ENCODE measurements at places on chromosomes 16 and 17.

GRCh38 chr16:78227855-78228254, 128.4 kb downstream of the WWOX start:
- DNase-seq: peak; percentile 67

DNA sequence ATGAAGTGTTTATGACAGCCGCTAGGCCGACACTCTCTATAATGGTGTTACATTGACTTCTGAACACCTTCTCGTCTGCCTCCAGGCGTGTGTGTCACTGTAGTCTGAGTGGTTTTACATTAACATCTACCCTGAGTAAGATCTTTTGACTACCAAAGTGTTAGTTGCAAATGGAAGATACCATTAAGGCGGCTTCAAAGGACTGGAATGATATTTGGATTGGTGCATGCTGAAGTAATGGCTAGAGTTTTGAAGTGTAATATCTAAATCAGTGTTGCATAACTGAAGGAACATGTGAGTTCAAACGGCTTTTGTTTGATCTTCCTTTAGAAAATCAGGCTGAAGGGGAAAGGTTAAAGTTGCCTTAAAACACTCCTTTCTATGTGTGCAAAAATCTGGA, 52.2 kb downstream of the BCAS3 start:
- DNase-seq: no peak

DNA sequence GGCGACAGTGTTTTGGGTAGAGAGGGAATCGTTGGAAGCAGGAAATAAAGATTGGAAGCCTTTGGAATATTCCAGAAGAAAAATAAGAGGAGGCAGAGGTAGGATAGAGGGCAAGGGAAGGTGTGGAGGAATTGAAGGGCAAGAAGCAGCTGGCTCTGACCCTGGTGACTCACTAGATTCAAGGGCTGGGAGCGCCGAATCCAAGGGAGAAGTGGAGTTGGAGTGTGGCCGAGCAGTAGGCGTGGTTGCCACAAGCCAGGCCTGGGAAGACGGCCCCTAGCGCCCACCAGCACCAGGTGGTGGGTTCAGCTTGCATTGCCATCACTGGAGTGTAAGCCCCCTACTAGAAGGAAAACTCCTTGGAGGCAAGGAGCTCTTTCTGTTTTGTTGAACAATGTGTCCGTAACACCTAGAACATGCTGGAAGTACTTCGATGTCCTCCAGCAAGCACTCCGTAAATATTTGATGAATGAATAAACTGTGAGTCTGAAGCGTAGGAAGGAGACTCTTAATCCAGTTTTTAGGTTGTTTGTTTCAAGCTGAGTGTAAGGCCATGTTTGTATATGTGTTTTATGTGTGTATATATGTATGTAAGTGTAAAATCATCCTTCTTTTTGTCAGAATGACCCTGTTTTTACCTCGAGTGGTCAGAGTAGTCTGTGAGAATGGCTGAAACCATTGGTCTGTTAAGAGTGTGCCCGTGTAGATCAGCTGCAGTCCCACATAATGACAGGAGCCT, 139.5 kb downstream of the CMIP start:
- no peak for DNase-seq

DNA sequence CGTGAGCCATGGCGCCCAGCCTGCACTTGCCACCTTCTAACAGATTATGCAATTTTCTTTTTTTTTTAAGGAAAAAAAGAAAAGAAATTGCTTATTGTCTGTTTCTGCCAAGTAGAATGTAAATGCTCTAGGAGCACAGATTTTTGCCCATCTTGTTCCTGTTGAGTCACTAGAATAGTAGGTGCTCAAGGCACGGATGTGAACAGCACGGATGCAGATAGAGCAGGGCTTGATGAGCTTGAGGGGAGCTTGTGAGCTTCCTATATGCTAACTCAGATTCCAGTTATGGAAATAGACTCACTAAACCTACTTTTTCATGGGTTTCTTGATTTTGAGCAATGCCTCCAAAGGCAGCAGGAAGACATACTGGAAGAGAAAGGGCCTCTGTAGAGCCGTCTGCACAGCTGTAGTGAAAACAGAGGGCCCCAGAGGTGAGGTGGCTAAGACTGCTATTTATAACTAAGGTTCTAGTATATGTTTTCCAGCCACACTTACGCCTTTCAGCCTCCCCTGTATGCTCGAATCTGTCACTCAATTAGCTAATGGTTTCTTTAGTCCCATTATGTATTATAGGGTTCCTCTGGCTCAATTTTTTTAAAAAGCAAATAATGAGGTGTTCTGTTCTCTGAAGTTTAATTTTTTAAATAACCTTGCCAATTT, 72.8 kb downstream of the WWP2 start:
- DNase-seq: peak; percentile 5

- no peak for DNase-seq
Measured at GRCh38 chr17:82862737-82863382, 23.0 kb upstream of the ZNF750 start.

DNA sequence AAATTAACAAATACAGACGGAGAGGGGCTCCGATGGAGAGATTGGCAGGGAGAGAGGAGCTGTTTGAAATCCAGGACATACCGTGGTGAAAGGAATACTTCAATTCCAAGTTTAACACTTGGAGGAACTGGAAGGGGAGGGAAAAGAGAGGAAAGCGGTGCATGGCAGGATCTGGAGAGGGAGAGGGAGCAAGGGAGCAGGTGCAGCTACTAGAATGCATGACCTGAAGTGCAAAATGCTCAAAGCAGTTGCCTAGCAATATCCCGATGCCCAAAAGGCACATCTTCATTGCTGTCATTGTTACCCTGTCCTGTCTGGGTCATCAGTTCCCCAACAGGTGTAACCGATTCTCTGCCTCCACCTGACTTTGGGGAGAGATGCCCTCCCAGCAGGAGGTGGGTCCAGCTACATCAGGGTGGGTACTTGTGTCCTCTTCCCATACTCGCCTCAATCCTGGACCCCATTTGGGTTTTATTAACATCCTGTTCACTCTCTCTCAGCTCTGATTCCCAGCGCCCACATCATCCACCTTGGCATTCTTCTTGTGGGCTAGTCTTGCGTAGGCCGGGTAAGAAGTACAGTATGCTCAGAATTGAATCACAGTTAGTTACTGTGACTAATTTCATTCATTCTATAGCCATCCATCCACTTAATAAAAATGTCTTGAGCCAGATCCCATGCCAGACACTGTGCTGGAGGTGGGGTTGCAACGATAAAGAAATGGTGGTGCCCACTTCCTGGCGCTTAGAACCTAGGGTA, 37.4 kb upstream of the EMP2 start:
- no peak for DNase-seq

DNA sequence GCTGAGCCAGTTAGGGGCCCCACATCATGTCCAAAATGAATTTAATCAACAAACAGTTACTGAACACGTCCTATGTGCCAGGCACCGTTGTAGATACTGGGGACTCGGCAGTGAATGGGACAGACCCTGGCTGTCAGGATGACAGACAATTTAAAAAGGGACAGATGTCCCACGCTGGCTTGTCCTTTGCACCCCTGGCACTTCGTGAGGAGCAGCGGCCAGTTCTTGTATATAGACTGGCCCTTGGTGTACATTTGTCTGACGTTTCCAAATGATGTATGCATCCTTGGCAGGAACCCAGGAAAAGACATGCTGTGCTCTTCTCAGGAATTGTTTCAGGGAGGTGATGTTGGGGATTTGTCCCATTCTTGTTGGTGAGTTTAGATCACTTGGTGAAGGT, 21.1 kb downstream of the IL4R start:
- DNase-seq: no peak

DNA sequence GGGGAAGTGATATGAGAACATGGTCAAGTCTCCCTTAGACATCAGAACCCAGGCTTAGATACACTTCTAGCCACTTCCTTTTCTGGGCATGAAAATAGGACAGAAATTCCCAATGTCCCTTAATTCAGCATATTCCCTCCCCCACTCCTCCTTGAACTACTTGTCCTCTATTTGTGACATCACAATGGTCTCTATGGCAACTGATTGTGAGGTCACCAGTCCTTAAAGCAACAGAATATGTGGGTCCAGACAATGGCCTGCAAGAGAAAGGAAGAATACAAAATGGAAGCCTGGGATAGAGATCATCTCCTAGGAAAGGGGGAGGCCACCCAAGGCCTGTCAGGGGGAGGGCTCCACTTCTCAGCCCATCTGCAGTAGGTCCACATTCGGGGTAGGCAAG, 6.7 kb upstream of the SEZ6 start:
- DNase-seq: no peak

DNA sequence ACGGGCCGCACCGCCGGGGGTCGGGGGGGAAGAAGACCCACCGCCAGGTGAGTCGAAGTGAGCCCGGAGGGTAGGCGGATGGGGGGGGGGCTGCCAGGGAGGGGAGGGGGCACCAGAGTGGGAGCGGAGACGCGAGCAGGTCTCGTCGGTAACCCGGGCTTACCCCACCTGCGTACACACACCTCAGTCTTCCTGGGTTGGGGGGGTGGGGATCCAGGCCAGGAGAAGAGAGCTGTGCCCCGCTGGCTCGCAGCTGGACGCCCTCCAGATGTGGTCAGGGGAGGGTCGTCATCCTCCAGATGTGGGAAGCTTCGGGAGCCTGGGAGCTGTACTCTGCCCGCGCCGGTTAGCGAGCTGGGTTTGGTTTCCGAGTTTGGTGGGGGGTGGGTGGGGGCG, 1.2 kb downstream of the CACNA1G start:
- DNase-seq: no peak

DNA sequence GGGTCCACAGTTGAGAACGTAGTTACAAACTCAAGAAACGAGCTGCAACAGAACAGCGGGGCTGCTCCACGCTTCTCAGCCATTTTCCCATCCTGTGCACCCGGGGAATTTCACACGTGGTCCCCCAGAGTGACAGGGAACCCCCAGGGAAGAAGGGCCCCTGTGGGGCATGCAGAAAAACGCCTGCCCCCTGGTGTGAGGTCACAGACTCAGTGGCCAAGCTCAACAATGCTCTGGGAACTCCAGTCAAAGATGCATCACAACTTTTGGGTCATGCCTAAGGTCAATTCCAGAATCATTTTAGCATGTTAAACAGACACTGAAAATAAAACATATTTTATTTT, 115.4 kb downstream of the ZNF778 start:
- no peak for DNase-seq

- no peak for DNase-seq
Measured at GRCh38 chr17:80265205-80266068, 4.8 kb downstream of the RNF213 start.

DNA sequence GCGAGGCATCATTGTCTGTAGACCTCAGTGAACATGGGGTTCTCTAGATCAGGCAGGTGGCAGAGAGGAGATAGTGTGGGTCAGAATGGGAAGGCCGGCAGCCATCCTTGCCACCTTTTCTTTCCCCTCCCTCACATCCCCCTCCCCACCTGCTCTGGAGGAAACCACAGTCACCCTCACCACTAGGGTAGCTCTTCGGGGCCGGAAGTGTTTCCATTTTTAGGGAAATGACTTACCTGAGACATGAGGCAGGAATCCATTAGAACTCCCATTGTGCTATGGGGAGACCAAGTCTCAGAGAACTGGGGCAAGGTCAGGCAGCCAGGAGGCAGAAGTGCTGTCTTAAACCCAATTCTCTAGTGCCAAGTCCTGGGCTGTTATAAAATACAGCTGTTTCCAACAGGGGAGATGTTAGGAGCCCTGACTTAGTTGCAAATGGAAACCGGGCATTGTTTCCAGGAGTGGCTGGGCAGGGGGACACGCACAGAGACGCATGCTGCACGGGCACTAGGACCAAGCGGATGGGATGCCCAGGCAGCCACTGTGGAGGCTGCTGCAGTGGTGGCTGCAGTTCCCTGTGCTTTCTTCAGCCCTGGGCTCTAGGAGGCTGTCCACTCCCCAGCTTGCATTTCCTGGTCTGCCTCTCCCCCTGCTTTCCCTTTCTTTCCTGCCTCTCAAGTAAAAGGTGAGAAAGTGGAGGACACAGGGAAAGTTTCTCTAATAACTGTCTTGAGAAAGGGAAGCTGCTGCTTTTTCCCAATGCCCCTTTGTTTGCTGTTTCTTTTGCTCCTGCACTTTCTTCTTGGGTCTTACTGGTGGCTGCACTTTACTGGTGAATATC, 2.8 kb downstream of the HAS3 start:
- no peak for DNase-seq

- peak; percentile 82 for DNase-seq
Measured at GRCh38 chr17:73284354-73284753, 22.7 kb upstream of the CPSF4L start.

DNA sequence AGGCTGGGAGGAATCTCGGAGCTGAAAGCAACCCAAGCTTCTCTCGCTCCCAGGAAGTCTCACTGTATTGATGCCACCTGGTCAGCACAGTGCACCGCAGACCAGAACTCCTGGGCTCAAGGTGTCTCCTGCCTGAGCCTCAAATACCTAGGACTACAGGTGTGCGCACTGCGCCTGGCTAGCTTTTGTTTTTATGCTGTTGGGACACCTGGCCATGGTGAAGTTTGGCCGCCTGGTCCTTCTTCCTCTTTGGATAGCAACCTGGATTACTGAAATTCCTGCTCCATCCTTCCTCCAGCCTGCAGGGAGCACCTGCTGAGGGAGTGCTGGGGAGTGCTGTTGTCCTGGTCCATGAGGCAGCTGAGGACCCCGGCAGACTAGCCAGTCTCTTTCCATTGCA, 56.6 kb downstream of the COTL1 start:
- no peak for DNase-seq

GRCh38 chr17:9432134-9432885, 143.3 kb downstream of the STX8 start:
- DNase-seq: no peak

DNA sequence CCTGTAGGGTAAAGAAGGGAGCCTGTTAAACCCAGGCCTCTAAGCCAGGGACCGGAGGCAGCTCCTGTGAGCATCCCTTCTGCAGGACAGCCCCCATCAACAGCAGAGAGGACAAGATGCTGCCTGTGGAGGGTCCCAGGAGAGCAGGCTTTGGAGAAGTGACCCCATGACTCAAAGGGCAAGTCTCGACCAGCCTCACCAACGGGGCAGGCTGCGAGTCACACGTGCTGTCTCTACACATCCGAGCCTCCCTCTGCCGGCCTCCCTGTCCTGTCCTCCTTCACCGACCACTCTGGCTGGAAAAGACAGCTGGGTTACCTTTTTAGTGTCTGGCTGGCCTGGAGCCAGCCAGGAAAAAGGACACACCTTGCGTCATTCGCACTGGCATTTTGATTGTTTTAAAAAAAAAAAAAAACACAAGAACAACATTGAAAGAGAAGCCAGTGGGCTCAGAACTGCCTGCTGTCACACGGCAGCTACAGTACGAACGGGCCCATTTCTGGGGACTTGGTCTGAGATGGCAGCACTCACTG, 74.5 kb upstream of the RCVRN start:
- DNase-seq: no peak

DNA sequence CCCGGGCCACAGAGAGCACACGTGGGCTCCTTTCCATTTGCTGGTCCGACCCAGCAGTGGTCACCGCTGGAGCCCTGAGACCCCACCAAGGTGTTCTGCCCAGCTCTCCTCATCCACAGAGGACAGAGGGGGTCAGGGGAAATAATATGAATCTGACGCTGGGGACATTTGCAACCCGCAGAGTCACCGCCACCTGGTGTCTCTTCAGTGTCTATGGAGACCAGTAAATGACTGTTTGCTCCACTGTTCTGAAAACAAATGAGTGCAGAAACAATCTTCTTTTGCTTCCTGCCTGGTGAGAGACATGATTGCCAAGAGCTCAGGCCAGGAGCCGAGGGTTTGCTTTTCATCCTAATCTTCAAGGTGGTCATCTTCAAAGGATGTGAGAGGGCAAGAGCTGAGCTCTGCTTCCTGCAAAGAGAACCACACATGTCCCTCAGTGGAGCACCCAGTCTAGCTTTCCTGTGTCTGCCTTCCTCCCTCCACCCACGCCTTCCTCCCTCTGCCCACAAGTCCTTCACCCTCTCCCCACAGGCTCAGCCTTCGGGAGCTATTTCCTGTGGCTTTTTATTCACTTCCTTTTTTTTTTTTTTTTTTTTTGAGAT, 14.7 kb upstream of the KLHDC4 start:
- DNase-seq: no peak

Data from NCI-H82 (cell line).